ENCODE measurements at places on chromosomes 1 and 21. TPM values are rescaled to one million over a fixed set of nuclear protein-coding genes. Genes with fewer than 3 reads are reported as not detected.

- no peak overlapping the region for H3K27ac ChIP-seq
- H3K4me1 ChIP-seq, result peaks cover 21% of the 10 kb centered on the region
- H3K4me3 ChIP-seq, result no peak overlapping the region
- no peaks in the 10 kb centered on the region for H3K36me3 ChIP-seq
- no peak for DNase-seq
Observed at GRCh38 chr1:16905868-16906702, 10.3 kb downstream of the RNU1-2 start.

- no peak for DNase-seq
- H3K4me3 ChIP-seq, result no peak overlapping the region
- no peak overlapping the region for H3K27ac ChIP-seq
- no peaks in the 10 kb centered on the region for H3K36me3 ChIP-seq
- H3K27me3 ChIP-seq, result peaks cover 14% of the 10 kb centered on the region
Observed at GRCh38 chr1:30668546-30669327, 54.6 kb downstream of the MATN1 start.

DNA sequence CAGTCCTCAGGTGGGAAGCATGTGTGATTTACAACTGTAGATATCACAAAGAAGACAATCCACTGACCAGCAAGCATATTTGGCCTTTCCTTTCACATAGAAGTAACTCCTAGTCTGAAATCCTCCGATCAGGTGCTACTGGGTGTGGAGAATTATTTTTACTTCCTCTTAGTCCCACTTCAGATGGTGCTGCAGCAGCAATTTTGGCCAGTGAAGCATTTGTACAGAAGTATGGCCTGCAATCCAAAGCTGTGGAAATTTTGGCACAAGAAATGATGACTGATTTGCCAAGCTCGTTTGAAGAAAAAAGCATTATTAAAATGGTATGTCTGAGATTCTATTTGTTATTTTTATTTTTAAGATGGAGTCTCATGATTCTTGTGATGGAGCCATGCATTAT lies 51.0 kb downstream of the SCP2 start:
- DNase-seq, result no peak
- no peak overlapping the region for H3K27ac ChIP-seq
- no peak overlapping the region for H3K4me3 ChIP-seq
- peaks cover 16% of the 10 kb centered on the region for H3K4me1 ChIP-seq

DNA sequence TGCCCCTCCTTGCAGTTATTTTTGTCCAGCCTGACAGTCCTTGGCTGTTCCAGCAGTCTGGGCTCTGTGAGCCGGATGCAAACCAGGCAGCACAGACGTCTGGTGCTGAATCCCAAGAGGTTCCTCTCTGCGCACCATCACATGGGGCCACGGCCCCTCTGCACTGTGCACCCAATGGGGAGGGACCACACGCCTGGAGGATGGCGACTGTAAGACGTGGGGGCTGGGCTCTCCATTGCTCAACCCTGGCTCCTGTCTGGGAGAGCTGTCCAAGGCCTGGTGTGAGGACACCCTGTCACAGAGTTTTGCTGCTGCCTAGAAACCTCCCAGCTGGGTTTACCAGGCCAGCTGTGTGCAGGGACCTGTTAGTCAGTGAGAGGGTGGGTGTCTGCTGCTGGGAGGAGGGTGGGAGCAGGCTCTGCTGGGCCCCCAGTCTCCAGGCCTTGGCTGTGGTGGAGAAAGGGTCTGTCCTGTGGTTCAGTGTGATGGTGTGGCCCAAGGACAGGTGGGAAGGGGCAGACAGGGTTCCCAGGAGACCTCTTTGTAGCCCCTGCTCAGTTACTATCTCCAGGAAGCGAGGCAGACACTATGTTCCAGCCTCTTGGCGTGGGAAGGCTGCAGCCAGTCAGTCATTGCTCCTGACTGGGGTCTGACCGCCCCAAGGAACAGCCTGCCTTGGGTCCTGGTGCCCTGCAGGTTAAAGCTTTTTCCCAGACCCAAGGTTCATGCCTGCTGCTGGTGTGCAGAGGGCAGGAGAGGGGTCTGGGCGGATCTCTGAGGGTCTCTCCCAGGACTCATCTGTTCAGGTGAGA lies 13.8 kb downstream of the HEYL start:
- peaks cover 1% of the 10 kb centered on the region for H3K36me3 ChIP-seq
- no peak for DNase-seq
- peak overlapping the region; percentile 58 for H3K27ac ChIP-seq
- H3K27me3 ChIP-seq, result peaks cover 42% of the 10 kb centered on the region
- peaks cover 15% of the 10 kb centered on the region for H3K4me1 ChIP-seq

LIN28A gene
- total RNA-seq, result not detected

DNA sequence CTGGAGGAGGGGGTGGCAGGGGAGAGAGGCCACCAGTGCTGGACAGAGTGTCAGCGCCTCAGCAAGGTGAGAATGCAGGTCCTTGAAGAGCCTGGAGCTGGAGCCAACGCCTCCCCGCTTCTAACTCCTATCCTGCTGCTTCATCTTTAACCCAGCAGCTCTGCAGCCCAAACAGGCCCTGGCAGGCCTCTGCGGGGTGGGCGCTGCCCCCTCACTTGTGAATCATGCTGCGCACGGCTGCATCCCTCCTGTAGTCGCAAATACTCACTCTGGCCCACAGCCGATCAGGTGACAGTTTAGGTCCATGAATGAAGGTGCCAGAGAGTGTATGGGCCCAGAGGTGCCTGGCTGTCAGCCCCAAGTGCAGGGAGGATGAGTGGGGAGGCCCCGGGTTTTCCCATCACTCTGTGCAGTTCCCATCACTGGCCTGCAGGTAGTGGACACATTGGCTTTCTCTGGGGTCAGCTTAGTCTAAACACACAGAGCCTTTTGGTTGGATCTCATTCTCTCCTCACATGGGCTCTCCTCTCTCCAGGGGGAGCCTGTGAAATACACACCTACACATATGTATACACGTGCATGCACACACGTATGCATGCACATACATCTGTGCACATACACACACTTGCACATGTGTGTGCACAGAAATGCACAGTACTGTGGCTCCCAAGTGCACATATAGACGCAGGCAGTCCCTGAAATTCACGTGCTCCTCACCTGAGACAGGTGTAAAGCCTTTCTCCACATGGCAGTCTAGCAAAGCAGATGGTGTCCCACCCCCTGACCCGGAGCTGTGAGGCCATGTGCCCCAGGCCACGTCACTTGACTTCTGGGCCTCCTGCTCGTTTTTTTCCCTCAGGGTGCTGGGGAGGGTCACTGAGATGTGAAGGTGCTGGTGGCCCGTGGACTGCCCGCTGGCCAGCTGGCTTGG lies 52.0 kb downstream of the TRIM11 start:
- H3K27ac ChIP-seq, result no peak overlapping the region
- no peaks in the 10 kb centered on the region for H3K4me1 ChIP-seq
- H3K27me3 ChIP-seq, result no peaks in the 10 kb centered on the region
- H3K36me3 ChIP-seq, result peaks cover 3% of the 10 kb centered on the region

UBE2U gene
- total RNA-seq, result not detected

- DNase-seq, result no peak
- no peaks in the 10 kb centered on the region for H3K36me3 ChIP-seq
- H3K27me3 ChIP-seq, result peaks cover 29% of the 10 kb centered on the region
- no peak overlapping the region for H3K27ac ChIP-seq
Observed at GRCh38 chr21:37558676-37559211, 192.2 kb downstream of the DYRK1A start.

DNA sequence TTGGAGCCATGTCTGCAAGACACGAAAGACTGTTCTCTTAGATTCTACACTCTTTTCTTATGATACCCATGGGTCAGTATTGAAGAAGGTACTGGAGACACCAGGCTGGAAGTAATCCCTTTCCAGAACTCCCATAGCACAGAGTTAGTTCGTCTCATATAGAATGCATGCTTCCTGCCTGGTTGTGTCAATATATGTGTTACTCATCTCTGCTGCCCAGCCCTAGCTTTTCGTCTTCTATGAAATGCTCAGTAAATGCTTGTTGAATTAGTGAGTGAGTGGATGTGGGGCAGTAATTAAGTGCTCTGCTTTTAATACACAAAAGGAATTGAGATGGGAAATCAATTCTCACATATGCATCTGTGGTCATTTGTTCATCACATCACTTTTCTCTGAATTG lies 32.1 kb downstream of the ADCY10 start:
- H3K36me3 ChIP-seq, result peaks cover 3% of the 10 kb centered on the region
- DNase-seq, result no peak
- no peaks in the 10 kb centered on the region for H3K27me3 ChIP-seq
- no peak overlapping the region for H3K27ac ChIP-seq
- peaks cover 1% of the 10 kb centered on the region for H3K4me1 ChIP-seq

DNA sequence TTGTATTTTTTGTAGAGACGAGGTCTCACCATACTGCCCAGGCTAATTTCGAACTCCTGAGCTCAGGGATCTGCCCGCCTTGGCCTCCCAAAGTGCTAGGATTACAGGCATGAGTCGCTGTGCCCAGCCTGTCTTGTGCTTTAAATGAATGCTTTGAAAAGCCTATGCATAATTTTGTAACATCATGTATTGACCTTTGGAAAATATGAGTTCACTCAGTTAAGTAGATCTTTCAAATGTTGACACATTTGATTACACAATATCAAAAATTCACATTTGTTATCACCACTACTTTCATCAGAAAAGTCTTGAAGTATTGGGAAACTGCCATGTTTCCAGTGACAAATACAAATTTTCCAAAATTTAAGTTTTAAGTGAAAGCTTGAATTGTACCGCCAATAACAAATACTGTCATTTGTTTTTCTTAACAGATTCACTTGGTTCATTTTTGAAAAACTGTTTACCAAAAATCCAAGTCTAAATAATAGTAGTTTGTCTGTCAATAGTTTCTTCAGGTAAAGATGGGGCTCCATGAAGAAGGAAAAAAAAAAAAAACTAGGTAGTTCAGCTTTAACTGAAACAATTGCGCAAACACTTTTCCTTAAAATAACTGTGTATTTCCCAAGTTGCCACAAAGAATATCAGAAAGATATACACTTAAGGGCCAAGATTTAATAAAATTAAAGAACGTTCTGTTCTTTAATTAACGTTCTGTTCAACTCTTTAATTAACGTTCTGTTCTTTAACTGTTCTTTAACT lies 233.2 kb upstream of the NR5A2 start:
- H3K27ac ChIP-seq, result no peak overlapping the region
- no peak for DNase-seq
- no peaks in the 10 kb centered on the region for H3K27me3 ChIP-seq
- H3K36me3 ChIP-seq, result no peaks in the 10 kb centered on the region
- H3K4me3 ChIP-seq, result no peak overlapping the region

NOTCH2 gene
- total RNA-seq, result 281 TPM

DNA sequence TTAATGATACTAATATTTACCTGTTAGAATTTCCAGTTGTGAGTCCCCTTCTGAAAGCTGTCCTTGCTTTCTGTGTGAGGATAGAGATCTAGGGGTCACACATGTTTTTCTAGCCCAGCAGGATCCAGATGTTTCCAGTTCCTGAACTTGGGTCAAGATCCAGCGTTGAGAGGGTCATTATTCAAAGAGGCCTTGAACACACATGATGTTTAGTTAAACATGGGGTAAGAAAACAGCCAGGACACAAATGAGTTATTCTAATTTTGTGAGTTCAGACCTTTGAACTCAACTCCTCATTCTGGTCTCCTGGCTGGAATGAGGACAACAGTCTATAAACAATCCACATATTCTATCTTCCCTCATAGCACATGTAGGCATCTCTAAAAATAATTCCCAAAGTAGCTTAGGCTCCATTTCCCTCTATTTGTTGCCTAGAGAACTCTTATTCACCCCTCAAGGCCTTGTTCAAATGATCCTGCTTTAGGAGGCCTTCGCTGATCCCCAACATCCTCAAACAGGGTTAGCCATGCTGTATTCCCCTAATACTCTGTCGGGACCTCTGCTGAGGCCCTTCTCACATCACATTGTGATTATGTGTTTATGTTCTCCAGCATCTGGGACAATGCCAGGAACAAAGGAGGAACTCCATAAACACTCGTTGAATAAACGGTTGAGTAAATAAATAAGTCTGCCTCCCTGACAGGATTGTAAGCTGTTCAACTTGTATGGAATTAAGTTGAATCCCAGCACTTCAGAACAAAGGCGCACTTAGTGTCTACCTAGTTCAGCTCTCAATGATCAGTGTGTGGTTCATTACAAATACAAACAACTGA lies 15.0 kb upstream of the KCNN3 start:
- H3K4me1 ChIP-seq, result peaks cover 7% of the 10 kb centered on the region
- peaks cover 22% of the 10 kb centered on the region for H3K27me3 ChIP-seq
- H3K27ac ChIP-seq, result no peak overlapping the region

DNA sequence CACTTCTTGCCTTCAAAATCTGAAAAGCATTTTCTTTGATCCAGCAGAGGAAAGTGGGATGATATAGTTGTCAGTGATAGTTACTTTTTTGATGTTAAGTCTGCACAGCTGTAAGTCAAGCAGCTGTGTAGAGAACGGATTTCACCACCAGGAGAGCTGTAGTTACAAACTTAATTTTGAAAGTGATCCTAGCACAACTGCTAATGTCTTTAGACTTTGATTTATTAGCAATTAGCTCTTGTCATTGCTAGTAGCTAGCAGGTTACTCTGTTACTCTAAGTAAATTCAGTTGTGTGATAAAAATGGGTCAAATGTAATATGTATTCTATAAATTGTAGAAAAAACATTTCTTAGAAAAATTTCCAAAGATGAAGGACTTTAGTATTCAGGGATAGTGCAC lies 46.0 kb downstream of the ALG6 start:
- H3K27ac ChIP-seq, result no peak overlapping the region
- peaks cover 4% of the 10 kb centered on the region for H3K4me1 ChIP-seq
- no peaks in the 10 kb centered on the region for H3K27me3 ChIP-seq
- H3K36me3 ChIP-seq, result no peaks in the 10 kb centered on the region

GRCh38 chr1:200784576-200784975 lies 45.9 kb downstream of the CAMSAP2 start:
- H3K36me3 ChIP-seq, result peaks cover 48% of the 10 kb centered on the region
- peaks cover 33% of the 10 kb centered on the region for H3K4me1 ChIP-seq
- no peaks in the 10 kb centered on the region for H3K27me3 ChIP-seq
- H3K27ac ChIP-seq, result peak overlapping the region; percentile 72
- no peak overlapping the region for H3K4me3 ChIP-seq
- DNase-seq, result no peak

CCDC190 gene
- total RNA-seq, result 0.13 TPM

MYOCOS gene
- total RNA-seq, result 0.11 TPM

DNA sequence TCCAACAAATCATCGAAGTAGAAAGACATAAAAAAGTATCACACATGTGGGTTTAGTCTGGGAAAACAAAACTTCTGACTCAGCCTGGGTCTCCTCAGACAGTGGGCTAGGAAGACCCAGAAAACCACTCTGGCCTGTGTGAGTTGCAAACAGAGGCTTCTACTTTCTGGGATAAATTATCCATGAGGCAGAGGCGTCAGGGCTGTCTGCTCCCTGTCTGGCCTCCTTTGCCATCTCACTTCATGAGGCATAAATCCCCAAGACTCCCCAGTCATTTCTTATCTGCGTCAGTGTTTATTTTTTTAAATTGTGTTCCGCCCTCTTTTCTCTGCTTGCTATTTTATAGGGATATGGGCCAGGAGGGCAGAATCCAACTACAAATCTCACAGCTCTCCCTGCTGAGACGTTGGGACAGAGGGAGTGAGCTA lies 80.6 kb upstream of the TRABD2B start:
- H3K36me3 ChIP-seq, result no peaks in the 10 kb centered on the region
- DNase-seq, result no peak
- H3K27me3 ChIP-seq, result peaks cover 64% of the 10 kb centered on the region
- H3K4me3 ChIP-seq, result no peak overlapping the region
- peak overlapping the region; percentile 35 for H3K27ac ChIP-seq
